ENCODE measurements at places on chromosomes 5 and 9.

DNA sequence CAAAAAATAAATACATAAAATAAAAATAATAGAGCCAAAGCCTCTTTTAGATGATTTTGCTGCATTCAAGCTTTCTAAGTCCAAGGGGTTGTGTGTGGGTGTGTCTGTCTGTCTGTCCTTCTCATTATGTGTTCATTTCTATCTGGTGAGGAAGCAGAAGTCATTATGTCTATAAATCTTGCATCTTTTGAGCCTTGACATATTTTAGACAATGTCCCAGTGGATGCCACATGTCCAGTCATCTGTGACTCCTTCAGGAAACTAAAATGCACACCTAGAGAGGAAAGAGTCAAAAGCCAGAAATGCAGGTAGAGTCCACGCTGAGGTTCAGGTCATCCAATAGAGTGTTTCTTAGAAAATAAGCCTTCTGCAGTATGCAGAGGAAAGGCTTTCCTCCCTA is 80.9 kb downstream of the GALNT10 start:
- no peak for DNase-seq

- no peak for DNase-seq
Measured at GRCh38 chr5:118115791-118116190, 872.6 kb downstream of the DTWD2 start.

DNA sequence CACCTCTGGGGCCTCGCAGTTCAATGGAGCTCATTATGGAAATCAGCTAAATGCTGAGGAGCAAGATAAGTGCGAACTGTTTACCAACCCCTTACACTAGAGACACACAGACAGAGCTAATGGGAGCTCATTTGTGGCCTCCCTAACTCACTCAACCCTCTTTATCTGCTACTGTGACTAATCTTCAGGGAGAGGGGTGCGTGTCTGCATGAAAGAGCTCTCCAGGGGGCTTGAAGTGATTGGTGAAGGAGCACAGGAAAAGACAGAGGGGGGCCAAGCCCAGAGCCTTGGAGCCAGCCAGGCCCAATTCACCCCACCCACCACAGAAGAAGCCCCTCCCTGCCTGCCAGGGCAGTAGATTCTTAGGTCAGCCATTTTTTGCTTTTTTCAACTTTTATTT is 466.8 kb upstream of the BRINP1 start:
- DNase-seq, result no peak

DNA sequence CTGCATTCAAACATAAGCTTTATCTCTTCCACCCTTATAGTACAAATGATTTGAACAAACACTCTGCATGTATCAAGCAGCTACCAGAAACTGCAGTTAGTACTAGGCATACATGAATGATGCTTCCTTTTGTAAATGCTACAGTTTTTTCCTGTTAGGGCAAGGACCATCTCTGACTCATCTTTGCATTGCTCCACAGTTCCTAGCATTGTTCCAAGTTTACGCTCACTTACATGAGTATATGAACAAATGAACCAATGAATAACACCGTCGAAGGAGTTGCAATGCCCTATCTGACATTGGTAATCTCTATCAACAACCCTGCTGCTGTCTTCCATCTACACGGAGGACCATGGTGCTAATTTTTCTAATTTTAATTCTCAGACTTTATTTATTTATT is 2.1 kb upstream of the ALDH7A1 start:
- no peak for DNase-seq

DNA sequence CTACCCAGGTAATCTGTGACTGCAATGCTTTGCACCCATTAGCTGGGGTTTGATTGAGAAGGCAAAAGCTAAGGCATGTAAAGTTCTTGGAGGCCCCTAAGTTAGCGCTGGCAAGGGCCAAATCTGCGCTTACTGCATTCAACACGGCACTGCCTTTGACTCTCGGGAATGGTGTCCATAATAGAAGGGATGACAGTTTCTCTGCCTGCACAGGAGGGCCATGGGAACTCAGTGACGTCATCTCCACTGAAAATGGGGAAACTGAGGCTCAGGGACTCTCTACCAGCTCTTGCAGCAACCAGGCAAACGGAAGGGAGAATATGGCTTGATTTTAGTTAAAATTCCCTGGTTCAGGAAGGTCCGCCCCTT is 487 bp downstream of the SPATA24 start:
- no peak for DNase-seq

GRCh38 chr5:60026161-60026560 is 132.6 kb upstream of the PDE4D start:
- no peak for DNase-seq

DNA sequence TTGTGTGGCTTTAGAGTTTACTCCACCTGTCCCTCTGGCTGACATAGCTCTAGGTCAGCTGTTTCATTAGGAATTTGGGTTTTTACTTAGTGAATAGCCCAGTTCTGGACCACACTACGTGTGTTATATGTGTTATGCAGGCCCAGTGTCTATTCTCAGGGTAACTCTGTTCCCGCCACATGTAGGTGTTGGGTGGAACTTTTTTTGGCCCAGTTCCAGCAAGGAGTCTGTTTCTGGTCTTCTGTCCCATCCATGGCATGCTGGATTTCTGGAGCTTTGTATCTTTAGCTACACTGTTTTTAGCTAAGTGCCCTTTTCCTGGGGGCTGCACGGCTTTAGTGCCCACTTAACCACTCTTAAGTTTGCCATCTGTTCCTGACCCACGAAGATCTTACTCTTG is 15.5 kb downstream of the RMI1 start:
- no peak for DNase-seq

DNA sequence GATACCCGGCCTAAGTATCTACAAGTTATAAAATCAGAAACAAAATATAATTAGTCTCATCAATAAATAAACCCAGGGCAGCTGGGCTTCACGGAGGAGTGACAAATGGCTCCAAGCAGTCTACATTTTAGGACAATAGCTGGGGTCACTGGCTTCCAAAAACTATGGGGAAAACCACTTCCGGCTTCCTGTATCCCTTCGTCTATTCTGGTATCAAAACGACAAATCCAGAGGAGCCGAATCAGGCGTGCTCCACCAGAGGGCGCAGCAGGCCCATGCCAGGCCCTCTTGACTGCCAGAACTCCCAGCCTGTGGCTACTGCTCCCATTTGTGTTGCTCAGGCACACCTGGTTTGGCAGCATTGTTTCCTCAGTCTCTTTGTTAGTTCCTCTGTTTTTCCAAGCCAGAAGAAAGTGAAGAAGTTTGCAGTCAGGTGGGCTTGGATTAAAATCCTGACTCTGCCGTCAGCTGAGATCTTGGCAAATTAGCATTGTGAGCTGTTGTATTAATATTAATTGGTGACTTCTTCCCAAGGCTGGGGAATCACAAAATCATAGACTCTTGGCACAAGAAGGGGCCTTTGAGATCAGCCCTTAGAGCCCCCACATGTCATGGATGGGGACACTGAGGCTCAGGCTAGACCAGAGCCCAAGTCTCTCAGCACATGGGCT is 11.6 kb upstream of the RAB14 start:
- DNase-seq, result peak; percentile 88

GRCh38 chr9:3662671-3663070 is 136.9 kb upstream of the RFX3 start:
- DNase-seq, result no peak

DNA sequence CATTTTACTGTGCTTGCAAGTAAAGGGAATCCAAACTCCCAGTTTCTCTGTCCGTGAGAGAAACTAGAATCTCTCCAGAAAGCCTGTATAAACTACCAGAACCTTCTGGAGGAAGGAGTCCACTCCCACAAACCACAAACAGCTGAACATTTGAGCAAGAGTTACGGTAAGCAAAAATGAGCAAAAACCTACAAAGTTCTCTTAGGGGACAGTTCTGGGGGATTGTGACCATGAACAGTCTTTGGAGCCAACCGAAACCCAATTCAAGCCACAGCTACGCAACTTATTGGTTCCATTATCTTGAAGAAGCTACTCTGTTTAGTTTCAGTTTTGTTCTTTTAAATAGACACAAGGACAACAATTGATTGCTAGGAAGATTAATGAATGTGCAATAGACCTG is 330.6 kb downstream of the ASTN2 start:
- DNase-seq, result no peak

DNA sequence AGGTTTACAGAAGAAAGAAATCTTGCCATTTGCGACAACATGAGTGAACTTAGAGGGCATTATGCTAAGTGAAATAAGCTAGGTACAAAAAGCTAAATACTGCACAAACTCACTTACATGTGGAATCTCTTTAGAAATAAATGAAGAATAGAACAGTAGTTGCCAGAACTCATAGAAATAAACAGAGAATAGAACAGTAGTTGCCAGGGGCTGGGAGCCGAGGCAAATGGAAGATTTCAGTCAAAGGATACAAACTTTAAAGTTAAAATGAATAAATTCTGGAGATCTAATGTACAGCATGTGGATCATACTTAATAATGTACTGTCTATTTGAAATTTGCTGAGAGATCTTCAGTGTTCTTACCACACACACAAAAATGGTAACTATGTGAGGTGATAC is 63.4 kb downstream of the FAM81B start:
- DNase-seq, result no peak

- no peak for DNase-seq
Measured at GRCh38 chr5:19855453-19855852, 132.5 kb downstream of the CDH18 start.

DNA sequence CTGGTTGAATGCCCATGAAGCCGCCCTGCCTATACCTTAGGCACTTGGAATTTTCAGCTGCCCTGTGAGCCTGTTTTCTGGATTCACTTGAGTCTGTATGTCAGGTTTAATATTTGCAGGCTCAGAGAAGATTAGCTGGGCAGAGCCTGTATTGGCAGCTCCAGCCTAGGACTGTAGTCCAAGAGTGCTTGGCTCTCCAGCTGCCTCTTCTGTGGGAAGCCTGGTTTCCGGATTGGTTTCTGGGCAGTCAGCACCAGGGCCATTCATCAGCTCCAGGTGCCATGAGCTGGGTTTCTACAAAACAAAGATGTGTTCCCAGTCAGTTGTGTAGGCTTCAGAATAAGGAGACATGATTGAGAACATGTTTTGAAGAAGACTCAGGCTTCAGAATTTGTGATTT is 90.1 kb downstream of the ARHGAP26 start:
- no peak for DNase-seq

DNA sequence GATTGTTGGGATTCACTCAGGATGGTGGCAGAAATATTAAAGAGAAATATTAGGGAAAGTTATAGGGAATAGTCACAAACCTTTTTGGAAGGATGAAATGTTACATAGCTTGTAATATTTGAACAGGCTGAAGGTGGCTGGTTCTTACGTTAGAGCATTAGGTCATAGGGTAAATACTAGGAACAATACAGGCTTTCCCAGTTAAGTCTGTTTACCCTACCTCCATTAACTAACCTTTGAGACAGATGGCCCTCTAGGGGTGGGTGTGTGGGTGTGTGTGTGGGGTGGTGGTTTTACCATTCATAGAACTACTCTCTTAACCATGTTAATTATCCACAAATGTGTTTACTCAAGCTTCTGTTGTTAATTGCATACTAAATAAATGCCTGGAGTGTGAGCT is 94.3 kb upstream of the STK32A start:
- no peak for DNase-seq

- no peak for DNase-seq
Measured at GRCh38 chr9:129864991-129865647, 29.9 kb downstream of the USP20 start.

GRCh38 chr5:61600945-61601511 is 269.0 kb downstream of the ZSWIM6 start:
- no peak for DNase-seq

DNA sequence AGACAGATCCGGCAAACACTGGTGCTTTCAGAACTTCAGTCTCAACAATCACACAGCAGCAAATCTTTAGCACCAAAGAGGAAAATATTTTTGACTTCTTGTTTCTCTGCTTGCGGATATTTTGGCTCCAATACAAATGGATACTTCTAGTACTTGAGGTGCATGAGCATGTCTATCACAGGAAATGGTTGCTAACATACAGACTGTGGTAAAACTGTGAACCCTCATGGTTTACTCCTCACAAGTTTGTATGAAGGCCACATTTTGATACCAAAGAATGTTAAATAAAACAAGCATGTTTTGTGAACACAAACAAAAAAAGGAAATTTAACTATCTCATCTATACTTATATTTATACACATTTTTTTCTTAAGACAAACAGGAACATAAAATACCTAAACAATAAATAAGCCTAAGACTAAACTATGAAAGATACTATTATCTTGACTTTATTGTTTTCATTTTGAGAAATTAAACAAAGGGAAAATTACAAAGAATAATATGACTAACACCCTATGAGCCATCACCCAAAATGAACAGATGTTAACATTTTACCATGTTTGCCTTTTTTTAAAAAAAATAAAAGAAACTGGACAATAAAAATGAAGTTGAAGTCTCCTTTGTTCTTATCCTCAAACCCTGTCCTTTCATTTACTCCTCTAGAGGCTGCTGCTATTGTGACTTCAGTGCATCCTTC is 135.0 kb upstream of the LHFPL2 start:
- no peak for DNase-seq

- DNase-seq, result no peak
Measured at GRCh38 chr9:38092656-38093055, 23.6 kb upstream of the SHB start.

DNA sequence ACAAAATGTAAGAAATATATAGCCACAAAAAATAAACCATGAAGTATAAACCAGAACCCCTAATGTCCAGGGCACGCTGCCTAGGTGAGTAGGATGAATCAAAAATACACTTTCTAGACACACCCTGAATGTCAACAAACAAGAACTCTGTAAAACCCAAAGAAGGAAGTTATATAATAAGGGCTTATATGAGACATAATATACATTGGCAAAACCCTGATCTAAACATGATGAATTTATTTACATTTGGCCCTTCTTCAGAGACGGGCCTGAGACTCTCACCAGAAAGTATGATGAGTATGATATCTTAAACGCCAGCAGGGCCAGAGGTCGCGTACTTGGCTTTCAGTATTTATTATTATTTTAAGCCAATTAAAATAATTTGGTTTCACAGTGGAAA is 125.1 kb upstream of the FST start:
- DNase-seq, result no peak

GRCh38 chr5:123578390-123578789 is 66.4 kb downstream of the CSNK1G3 start:
- DNase-seq, result no peak

DNA sequence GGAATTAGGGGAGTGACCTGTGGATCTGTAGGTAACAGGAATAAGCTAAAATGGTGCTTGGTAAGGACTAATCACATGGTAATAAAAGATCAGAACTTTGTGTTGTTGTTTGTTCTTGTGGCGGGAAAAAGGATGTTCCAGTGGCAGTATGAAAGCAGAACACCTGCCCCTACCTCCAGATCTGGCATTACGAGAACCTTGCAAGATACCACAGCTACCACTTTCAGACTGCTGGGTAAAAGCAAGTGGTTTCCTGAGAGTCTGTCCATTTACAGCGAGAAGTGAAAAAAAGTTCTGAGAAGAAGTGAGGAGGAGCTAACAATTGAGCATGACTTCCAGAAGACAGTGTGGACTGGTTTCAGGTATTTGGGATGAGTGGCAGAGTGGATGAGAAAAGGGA is 252.5 kb downstream of the TLE4 start:
- DNase-seq, result no peak

DNA sequence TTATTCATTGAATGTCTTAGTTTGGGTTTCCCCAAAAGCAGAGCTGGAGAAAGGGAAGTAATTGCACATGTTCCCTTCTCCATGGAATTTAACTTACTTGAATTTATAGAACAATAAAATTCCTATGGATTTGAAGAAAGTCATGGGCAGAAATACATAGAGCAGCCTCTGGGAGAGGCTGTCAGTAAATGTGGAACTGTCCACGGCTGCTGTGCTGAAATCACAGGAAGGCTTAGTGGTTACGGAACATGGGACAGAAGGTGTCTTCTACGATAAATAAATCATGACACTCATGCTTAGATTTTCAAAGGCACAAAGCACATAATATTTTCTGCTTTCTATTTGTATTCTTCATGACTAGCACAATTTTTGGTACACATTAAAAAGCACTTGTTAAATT is 440.6 kb upstream of the IZUMO3 start:
- DNase-seq, result no peak

Data from mucosa of descending colon (tissue), 3 donors.